ENCODE measurements at places on chromosomes 12 and 14.

- DNase-seq = no peak
Observed at GRCh38 chr12:77308056-77308455, 242.7 kb upstream of the E2F7 start.

- DNase-seq = no peak
Observed at GRCh38 chr12:2261708-2262107, 208.9 kb downstream of the CACNA1C start.

DNA sequence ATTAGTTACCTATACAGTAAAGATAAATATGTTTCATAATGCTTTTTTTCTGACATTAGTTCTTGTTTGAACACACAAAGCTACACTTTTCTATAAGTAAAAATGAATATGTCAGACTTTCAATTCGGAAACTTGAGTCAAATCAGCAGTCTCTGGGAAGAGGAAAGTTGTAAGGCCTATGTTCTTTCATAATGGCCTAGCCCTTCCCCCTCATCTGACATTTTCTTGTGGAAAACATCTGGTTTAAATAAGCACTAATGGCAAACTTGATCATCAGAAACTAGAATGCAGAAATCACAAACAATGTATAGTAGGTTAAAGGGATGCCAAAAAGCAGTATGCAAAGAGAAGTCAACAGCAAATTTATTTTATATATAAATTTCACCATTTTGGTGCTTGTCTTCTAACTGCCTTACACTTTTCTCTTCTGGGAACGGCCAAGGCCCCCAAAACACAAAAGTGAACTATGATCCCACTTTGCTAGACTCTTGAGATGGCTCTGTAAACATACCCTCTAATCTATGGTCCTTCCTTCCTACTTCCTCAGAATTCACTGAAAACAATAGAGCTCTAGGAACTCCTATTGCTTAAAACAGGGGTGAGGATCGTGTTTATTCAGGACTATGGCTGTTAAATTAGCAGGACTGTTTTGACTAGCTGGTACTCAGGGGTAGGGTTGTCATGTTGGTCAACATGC, 444.1 kb downstream of the RAD51B start:
- DNase-seq = no peak

DNA sequence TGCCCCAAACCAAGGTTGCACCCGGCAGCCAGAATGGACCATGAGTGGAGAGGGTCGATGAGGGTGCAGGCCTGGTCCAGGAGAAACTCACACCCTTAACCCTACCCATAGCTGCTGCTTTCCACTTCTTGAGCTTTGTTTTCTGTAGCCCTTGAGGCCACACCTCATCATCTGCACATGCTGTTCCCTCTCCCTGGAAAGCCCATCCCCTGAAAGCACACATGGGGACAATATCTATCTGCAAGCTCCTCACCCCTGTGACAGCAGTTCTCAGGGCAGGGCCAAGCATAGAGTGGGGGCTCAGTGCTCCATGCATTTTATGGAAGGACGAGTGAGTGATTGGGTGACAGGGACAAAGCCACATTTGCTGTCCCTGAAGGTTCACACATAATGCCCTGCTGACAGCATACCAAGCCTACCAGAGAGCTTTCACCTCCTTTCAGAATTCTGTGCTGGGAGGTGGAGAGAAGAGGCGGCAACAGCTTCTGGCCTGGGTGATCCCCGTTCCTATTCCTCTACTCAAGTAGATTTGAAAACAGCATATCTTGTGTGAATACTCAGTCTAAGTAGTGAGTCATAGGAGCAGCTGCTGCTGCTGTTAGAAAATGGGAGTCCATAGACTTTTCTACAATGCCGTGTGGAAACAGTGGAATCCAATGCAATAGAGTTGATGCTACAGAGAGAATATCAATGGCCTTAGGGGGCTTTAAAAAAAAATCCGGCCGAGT, 44.6 kb downstream of the SRGAP1 start:
- DNase-seq = no peak

DNA sequence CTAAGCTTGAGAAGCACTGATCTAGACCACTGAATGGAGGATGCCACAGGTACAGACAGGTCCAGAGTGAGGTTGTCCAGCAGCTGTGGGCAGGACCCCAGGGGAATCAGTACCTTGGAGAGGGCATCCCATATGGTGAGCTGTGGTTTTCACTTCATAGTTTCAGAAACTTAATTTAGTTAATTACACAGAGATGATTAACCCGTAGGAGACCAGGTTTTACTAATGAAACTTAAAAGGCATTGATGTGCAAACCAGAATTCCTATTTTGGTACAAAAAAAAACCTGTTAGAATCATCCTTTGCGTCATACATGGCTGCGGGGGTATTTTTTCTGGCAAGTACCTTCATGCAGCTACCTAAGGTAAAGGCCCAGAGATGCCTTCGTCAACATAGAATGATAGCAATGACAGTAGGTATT, 159.3 kb downstream of the DACT1 start:
- DNase-seq = no peak

DNA sequence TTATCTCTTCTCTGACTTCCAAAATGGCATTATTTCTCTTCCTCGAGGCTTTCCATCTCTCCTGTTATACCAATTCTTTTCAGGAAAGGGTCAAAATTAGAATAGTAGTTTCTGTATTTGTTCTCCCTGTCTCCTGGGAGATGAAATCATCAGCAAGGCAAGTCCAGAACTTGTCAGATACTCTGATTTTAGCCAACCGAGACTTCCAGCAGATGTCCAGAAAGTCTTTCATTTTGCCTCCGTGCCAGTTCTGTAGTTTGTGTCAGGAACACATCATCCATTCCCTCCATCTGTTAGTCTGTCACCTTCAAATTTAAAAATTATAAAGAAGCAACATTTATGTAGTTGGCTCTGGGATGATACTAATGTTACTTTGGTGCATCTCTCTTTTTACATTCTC, 275.7 kb downstream of the CCDC59 start:
- DNase-seq = no peak

DNA sequence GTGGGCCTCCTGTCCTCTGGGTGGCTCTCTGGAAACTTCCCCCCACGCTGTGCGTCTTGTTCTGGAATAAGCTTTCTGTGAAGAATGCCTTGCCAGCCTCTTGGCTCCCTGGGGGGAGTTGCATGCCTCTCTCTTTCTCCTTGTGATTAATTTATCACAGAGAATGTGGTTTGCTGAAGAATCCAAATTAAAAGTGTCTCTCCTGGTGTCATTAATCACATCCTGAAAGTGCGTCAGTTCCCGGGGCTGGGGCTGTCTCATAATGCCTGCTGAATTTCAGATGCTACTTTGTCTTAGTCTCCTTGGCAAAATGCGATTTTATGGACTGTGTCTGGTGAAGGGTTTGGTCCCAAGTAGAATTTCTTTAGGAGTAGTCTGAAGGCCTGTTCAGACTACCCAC, 787.7 kb upstream of the TMEM132C start:
- no peak for DNase-seq
